ENCODE measurements at places on chromosomes 7 and 10. TPM values are rescaled to one million over a fixed set of nuclear protein-coding genes. Genes with fewer than 3 reads are reported as not detected.
A peak's percentile ranks its signal among the peaks of the same experiment; 100 is the strongest.

GRCh38 chr7:151429560-151430331, 10.2 kb downstream of the CRYGN start:
- DNase-seq: no peak

DNA sequence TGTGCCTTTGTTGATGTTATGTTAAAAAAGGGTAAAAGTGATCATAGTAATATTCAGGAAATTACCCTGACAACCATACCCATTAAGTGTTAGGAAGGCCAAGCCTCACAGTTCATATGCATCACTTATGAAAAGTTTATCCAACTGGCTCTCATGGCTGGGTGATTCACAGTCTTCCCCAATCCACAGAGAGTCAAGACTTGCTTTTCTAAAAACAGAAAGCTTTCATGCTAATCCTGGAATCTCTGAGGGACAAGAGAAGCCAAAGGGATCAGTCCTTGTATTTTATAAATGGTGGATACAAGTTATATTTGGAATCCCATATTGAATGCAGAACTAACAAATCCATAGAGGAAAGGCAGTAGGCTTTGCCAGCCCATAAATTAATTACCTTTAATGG, 218.3 kb downstream of the JAZF1 start:
- DNase-seq: no peak

DNA sequence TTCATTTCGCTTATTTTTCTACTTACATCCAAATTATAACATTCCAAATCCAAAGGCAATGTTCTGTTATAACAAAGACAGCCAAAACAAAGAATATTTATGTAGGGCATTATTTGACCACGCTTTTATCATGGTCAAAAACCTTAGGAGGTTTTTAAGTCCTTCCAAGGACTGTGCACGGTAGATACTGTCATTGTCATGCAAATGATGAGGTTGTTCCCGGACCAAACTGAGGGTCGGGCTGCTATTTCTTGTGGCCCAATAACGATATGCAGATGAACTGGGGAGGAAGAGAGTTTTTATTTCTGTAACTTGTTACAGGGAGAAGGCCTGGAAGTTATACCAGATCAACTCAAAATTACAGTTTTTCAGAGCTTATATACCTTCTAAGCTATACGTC, 56.6 kb upstream of the STEAP4 start:
- DNase-seq: no peak

GRCh38 chr7:107742678-107743566, 1.0 kb upstream of the CBLL1 start:
- DNase-seq: no peak

DNA sequence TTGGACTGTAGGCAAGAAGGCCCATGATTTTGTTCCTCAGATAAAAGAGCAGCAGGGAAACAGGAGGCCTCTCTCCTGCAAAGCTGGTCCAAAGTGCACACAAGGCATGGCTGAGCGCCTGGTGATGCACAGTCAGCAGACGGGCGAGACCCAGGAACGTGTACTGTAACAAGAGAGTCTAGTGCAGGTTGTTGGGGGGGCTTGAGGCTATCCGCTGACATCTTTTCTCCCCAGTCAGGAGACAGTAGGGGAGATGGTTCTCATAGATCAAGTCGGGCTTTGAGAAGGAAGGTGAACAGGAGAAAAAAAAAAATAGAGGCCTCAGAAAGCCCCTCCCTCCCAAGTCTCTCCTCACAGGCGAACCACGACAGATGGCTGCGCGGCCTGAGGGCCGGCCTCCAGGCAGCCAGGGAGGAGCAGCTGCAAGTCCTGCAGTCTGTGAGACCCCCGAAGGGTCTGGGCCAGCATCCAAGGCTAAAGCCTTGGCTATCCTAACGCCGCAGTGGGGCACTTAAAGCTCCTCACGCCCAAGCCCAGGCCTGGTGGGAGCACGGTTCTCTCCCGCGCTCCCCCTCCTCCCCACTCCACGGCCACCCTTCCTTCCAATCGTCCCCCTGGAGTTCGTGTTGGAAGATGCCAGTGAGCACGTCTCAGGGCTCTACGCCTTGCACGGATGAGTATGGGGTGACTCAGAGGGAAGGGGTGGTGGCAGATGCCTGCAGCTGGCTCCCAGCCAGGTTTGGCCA, 68.3 kb downstream of the PRKAG2 start:
- DNase-seq: no peak

DNA sequence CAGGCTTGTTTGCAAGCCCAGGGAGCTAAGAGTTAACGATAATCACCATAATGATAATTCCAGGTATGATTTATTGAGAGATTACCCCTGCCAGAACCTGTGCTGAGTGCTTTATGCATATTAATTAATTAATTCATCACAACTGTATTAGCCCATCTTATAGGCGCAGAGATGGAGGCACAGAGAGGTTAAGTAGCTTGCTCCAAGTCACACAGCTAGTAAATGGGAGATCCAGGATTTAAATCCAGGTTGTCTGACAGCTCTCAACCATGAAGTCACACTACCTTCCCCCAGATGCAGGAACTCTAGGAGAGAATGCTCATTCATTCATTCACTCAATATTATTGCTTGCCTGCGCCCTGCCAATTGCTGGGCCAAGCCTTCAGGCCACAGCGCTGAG, 84.5 kb downstream of the FAM241B start:
- no peak for DNase-seq

GRCh38 chr7:8035192-8035591, 66.6 kb downstream of the GLCCI1 start:
- no peak for DNase-seq

Gene ZP3
- 1.4 TPM for total RNA-seq

DNA sequence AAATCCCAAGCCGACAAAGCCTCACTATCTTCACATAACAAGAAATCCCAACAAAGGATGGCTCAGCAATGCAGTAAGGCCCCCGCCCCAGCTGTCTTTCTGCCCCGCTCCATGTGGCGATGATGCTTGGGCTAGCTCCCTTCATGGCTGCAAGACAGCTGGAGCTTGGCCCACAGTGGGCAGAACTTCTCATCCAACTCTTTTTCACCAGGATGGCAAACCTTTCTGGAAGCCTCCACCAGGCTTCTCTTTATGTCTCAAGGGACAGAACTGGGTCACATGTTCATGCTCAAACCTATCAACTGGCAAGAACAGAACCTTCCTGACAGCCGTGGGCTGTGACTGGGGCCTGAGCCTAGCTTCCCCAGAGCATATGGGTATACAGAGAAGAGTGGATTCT, 260.5 kb upstream of the MKLN1 start:
- no peak for DNase-seq

Gene CRYGN
- not detected for total RNA-seq

- DNase-seq: peak; percentile 72
Observed at GRCh38 chr7:142477079-142477651, 219.3 kb upstream of the PRSS58 start.

Gene SPDYE6
- total RNA-seq: not detected

DNA sequence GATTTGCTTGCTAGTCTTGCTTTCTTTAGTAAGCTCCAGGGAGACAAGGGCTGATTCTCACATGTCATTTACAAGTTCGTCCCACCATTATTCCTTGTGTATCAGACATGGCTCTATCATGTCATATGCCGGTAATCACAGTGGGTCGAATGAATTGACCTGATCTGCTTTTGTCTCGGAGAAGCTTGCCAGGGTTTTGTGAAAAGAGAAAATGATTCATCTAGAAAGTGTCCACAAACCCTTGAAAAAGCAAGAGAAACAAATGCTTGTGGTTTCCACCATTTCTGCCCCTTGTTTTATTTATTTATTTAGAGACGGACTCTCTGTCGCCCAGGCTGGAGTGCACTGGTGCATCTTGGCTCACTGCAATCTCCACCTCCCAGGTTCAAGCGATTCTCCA, 278.5 kb downstream of the TCF7L2 start:
- DNase-seq: peak; percentile 83

GRCh38 chr7:93856323-93856722, 34.2 kb downstream of the TFPI2 start:
- DNase-seq: peak; percentile 38

DNA sequence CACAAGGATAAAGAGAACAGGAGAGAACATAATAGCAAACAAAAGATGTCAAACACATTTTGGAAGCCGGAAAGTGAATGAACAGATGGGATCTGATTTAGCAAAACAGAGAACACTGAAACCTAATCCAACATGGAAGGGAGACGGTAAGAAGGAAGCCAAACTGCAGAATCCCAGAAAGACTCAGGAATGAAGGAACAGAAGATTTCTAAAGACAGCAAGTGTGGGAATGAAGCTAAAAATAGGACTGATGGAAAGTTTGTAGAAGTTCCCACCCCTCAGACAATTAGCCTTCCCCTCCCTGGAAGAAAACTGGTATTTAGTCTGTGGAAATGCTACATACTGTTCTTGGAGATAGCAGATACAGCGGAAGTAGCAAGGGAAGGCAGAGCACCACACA, 40.8 kb downstream of the SLC16A12 start:
- no peak for DNase-seq

Gene FRMD4A
- total RNA-seq: 59.0 TPM

- no peak for DNase-seq
Observed at GRCh38 chr7:20201380-20201779, 15.8 kb downstream of the MACC1 start.

DNA sequence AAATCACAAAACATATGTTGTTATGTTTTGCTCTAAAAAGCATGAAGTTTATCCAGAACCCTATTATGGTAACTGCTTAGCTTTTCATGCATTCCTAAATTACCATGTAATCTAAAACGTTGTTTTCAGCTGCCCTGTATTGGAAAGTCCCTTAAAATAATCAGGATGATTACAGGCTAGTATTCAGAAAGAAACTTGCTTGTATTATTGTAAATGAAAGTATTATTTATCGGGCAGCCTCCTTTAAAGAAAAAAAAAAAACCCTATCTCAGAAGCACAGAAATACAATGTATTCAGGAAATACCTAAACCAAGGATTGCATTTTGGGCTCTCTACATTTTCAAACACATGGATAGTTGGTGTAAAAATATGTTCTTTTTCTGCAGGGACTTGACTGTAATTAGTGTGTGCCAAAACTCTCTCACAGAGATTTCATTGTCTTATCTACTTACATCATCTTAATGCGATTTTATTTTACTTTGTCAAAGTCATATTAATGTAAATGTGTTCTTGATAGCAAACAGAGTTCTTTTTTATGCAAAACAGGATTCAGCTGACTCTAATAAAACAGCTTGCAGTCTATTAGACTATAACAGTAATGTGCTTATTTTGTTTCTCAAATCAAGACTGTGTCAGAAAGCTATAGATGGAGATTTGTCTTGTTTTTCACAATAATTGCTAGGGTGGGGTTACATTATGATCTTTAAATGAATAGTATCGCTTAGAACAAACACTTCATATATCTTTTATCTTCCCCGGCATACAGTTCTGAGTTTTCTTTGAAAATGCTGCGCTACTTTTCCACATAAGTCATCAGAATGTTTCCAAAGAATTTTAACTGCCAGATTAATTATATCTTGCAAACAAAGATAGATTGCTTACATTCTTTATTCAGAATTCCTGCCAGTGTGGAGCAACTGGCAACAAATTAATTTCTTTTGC, 65.3 kb upstream of the ARID5B start:
- peak; percentile 67 for DNase-seq

- DNase-seq: no peak
Observed at GRCh38 chr7:130274296-130274695, 7.6 kb downstream of the CPA2 start.

Gene ARHGAP22
- 6.2 TPM for total RNA-seq

Gene HKDC1
- total RNA-seq: 4.2 TPM

GRCh38 chr10:57145548-57145947, 784.5 kb upstream of the ZWINT start:
- no peak for DNase-seq

Gene KCNH2
- 4.6 TPM for total RNA-seq

Gene COX15
- total RNA-seq: 33.4 TPM

DNA sequence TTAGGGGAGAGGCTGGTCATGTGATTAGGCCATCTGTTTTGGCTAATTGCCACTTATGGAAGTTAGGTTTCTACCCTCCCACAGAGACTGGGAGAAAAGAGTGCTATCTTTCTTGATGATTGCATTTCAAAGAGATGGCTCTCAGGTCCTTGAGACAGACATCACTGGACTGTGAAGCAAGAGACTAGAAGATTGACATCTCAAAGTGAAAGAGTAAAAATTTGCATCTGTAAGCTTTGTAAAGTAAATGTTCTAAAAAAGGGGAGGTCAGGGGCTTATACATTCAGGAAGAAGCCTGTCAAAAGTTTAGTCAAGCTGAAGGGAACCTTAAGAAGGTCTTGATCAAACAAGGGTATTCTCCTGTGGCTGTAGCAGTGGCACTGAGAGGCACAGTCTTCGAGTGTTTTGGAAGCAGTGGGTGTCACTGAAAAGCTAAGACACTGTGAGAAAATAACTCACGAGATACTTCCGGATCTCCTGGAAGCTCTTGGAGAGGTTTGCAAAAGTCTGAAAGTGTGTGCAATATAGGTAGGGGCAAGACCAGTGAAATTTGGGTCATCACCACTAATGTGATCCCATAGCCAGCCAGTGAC, 342.1 kb downstream of the PHF14 start:
- no peak for DNase-seq

Gene PTF1A
- not detected for total RNA-seq

- DNase-seq: no peak
Observed at GRCh38 chr7:7959979-7960670, 8.5 kb upstream of the GLCCI1 start.

Gene UTF1
- 0.18 TPM for total RNA-seq

- DNase-seq: no peak
Observed at GRCh38 chr10:131445623-131446022, 134.1 kb upstream of the TCERG1L start.

- DNase-seq: no peak
Observed at GRCh38 chr10:85493703-85494102, 872.9 kb downstream of the GRID1 start.

DNA sequence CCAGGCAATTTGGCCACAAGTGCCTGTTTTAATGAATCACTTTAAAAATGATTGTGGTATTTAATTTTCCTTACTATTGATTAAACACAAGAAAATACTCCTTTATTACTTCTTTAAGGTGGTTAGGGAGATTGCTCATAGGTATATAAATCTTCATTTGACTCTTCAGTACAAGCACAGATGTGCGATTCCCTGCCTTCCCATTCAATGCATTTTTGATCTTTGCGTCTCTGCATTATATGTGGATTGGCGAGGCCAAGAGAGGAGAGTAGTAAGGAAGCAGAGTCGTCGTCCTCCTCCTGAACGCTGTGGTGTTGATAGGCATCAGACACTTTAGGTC, 683.7 kb downstream of the LRMDA start:
- no peak for DNase-seq

- no peak for DNase-seq
Observed at GRCh38 chr7:99033765-99034164, 110.1 kb downstream of the SMURF1 start.

Gene GPRIN2
- total RNA-seq: 2.2 TPM

Gene SERPINE1
- total RNA-seq: 1,303 TPM

- DNase-seq: no peak
Observed at GRCh38 chr7:137881607-137882260, 35.0 kb upstream of the DGKI start.

Gene PLEKHA1
- total RNA-seq: 30.9 TPM

Gene CRHR2
- total RNA-seq: not detected

DNA sequence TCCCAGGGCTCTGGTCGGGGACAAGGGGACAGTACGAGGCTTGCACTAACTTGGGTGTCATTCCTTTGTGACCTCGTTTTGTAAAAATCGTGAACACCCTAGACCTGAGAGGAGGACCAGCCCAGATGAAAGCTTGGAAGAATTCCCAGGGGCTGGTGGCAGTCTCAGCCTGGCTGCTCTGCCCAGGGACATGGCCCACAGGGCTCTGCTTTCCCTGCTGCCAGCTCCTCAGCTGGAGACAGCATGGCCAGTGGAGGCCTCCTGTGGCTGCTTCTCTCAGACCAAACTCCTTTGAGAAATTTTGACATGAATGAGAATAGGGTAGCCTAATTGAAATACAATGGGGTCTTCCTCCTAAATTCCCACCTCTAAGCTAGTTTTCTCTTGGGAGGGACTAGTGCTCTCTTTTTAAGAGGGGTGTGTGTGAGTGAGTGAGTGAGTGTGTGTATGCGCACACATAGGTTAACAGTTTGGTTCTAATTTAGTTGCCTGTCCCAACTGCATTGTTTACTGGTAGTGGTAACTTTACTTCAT, 140.3 kb upstream of the EFCAB10 start:
- DNase-seq: no peak
